NCI-H2171 treated with DMSO at 0.1 percent for 48 hours (cell line): ENCODE measurements at places on chromosomes 13 and 19.

DNA sequence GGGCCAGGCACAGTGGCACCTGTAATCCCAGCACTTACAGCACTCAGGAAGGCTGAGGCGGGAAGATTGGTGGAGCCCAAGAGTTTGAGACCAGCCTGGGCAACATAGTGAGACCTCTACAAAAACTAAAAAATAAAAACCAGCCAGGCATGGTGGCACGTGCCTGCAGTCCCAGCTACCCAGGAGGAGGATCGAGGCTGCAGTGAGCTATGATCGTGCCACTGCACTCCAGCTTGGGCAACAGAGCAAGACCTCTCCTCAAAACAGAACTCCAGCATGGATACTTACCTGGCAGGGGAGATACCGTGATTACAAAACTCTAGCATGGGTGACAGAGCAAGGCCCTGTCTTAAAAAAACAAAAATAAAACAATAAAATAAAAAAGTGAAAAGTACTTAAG lies 95.3 kb downstream of the GJA3 start:
- no peak for DNase-seq

DNA sequence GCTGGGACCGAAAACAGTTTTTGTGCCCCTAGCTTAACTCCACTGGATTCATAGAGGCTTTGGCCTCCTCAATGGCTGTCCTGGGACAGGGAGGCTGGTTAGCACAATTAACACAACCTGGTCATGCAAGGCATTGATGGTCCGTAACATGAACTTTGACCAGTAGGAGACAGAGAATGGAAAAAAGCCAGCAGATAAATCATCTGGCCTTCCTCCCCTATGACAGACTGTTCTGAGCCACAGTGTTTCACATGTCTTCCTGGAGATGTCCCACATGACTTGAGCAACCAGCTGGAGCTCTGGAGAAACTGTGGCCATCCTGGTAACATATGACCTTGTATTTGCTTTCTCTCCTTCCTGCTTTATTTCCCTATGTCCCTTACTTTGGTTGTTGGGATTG lies 244.2 kb downstream of the UQCRFS1 start:
- no peak for DNase-seq

DNA sequence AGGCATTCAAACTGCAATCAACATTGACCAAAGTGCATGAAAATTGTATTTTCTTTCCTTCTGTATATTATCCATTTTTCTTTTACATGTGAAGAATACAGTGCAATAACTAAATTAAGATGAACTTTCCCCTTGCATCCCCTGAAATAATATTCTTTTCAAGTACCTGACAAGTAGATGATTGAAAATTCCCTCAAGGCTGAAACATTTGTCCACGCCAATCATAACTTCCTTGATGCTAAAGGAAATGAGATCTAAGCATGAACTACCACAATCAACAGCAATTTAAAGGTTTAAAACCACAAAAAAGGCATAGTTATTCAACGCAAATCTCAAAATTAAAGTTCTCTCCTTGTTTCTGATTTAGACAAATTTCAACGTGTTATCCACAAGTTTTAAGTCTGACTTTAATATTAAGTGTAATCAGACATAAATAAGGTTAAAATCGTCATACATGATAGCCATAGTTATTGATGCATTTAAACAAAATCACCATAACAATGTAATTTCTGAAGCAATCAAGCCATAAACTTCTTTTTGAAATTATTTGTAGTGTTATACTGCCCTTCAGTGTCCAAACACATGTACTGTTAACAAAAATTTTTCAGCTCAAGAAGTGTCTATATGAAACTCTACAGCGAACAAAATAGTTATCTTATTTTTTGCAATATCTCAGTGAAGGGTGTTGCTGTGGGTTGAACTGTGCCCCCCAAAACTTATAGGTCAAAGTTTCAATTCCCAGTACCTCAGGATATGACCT lies 169.5 kb downstream of the DCLK1 start:
- no peak for DNase-seq

- no peak for DNase-seq
These were observed 795.9 kb upstream of the PCDH9 start for GRCh38 chr13:68026077-68026476.

GRCh38 chr13:110261166-110262081 lies 45.5 kb downstream of the COL4A1 start:
- no peak for DNase-seq

- no peak for DNase-seq
These were observed 189.9 kb downstream of the SPRY2 start for GRCh38 chr13:80151016-80151415.

- DNase-seq = no peak
These were observed 3.5 kb downstream of the OLFM2 start for GRCh38 chr19:9932835-9933234.

- no peak for DNase-seq
These were observed 1393.3 kb upstream of the ATXN8OS start for GRCh38 chr13:68714292-68714691.

- DNase-seq = no peak
These were observed 31.9 kb upstream of the CCNE1 start for GRCh38 chr19:29779921-29780320.

- DNase-seq = no peak
These were observed 111.5 kb upstream of the ZNF507 start for GRCh38 chr19:32233885-32234284.

DNA sequence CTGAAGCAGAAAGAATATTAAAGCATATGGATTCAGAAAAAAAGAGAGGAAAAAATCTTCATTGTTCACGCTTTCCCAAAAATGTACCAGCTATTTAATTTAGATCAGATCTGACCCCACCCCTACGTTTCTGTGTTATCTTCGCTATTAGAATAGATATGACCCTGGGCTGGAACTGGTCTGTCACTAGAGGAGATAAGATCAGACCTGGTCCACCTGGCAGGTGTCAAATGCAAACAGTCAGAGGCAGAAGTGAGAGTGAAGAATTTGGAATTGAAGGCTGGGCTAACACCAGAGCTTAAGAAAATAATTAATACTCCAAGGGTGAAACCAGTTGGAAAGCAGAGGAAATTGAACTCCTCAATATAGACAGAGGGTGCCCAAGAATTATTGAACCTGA lies 30.0 kb upstream of the MBNL2 start:
- peak; percentile 22 for DNase-seq

- DNase-seq = no peak
These were observed 15.7 kb upstream of the B3GNT3 start for GRCh38 chr19:17778968-17779929.

- DNase-seq = no peak
These were observed 34.6 kb downstream of the COL4A2 start for GRCh38 chr13:110341445-110342244.

GRCh38 chr19:41233748-41234240 lies 14.8 kb downstream of the AXL start:
- no peak for DNase-seq

DNA sequence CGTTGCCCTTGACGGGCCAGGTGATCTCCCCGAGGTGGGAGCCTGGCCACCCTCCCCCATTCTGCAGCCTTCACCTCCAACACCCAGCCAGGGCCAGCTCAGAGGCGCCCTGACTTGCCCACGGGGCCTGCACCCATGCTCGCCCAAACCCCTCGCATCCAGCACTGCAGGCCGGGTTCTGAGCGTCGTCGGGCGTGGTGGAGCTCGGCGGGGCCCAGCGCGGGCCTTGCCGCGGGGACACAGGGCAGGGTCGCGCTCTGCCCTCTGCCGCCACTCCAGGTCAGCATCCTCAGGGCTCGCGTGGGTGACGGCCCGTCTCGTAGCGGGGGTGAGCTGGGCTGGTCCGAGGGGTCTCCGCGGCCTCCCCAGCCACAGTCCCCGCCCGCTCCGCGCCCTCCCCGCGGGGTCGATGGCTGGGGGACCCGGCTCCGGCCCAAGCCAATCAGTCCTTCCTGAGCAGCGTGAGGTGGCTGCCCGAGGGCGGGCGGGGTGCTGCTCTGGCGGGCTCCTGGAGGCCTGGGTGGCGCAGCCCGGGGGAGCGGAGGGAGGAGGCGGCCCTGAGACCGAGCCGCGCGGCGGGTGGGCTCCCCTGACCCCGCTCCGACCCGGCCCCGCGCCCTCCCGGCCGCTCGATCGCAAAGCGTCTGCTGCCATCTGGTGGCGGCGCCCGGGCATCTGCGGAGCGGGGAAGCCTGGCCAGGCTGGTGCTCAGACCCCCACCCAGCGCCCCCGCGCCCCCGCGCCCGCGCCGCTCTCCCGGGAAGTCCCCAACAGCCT lies 61.4 kb downstream of the CCNE1 start:
- DNase-seq = peak; percentile 57

DNA sequence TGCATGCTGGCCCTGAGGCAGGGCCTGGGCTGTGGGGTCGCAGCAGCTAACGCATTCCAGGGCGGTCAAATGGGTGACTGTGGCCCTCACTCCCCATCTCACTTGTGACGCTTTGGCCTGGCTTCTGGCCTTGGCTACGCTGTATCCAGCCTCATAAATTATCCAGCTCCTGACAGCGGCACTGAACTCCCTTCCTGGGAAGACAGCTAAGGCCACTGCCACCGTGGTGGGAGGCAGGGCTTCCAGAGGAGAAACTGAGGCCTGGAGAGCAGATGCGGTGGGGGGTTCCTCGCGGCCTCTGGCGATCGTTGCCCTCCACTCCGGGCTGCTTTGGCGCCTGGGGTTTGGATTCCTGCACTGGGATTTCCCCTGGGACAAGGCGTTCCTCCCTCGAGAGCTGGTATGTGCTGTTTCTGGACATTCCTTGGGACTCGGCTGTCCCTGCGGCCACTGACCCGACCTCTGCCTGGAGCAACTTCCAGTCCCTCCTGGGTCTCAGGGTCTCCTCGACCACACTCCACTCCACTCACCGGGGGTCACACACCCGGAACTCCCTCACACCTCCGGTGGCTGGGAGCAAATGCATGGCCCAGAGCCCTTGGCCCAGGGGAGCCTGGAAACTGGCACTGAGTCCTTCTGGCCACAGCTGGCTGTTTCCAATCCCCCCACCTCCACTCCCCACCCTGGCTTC lies 3.4 kb downstream of the TBXA2R start:
- DNase-seq = no peak

GRCh38 chr19:8491574-8491973 lies 10.9 kb downstream of the PRAM1 start:
- DNase-seq = no peak

DNA sequence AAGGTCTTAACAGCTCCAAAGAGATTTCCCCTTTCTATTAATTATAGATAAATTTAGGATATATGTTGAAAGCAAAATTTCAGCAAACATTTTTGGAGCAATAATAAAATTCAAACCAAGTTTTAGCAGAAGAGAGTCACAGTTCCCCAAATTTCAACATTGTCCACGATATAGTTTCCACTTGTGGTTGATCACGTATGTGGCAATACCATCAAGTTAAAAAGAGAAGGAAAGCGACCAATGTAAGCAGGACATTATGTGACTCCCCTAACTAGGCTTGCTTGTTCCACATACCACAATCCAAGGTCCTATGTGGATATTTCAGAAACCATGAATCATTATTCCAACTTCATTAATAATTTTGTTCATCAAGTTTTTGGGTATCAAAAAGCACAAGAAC lies 52.8 kb downstream of the ELF1 start:
- no peak for DNase-seq

- DNase-seq = peak; percentile 24
These were observed 84.8 kb downstream of the DCT start for GRCh38 chr13:94394723-94395122.

- DNase-seq = no peak
These were observed 1384.1 kb downstream of the UQCRFS1 start for GRCh38 chr19:27828829-27829228.
